Left renal pelvis (tissue), 4 donors: ENCODE measurements at places on chromosomes 12 and 14. TPM values are rescaled to one million over a fixed set of nuclear protein-coding genes. Genes with fewer than 3 reads are reported as not detected.

Gene SLC15A5
- not detected for polyA plus RNA-seq

Gene ADAMTS20
- polyA plus RNA-seq: 0.73 TPM

Gene REP15
- 3.6 TPM for polyA plus RNA-seq

Gene KRT79
- polyA plus RNA-seq: not detected

Gene GDF11
- 24.6 TPM for polyA plus RNA-seq

Gene GYS2
- 0.10 TPM for polyA plus RNA-seq

Gene GDF3
- polyA plus RNA-seq: 0.96 TPM

Gene MYH6
- 0.17 TPM for polyA plus RNA-seq

Gene KRT6B
- not detected for polyA plus RNA-seq

Gene OR6C76
- not detected for polyA plus RNA-seq

Gene NR1H4
- 0.82 TPM for polyA plus RNA-seq

Gene C12orf50
- 0.30 TPM for polyA plus RNA-seq

DNA sequence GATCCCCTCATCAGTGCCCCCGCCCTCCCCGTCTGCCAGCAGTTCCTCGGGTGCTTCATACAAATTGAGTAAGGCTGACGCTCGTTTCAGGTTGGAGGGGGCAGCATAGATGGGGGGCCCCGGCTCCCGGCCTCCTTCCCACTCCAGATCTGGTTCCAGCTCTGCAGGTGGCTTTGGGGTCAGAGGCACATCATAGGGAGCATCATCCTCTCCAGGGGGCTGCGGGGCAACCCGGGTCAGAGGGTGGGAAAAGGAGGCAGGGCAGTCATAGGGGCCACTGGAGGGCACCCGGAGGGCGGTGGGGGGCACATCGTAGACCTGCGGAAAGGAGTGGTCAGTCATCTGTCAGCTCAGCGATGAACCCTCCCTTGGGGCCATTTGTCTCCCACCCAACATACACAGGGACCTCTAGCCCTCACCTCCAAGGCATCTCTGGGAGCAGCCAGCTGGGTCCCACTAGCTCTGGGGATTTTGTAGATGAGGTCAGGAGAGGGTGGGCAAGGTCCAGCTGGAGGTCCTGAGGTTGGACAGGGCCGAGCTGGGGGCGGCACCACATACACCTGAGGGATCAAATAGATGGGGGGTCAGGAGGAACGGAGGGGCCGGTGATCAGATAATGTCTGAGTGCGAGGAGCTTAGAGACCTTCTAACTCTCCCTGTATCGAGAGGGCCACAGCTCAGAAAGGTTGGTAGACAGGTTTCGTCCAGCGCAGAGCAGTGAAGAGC lies 5.1 kb downstream of the EFS start:
- DNase-seq: no peak

DNA sequence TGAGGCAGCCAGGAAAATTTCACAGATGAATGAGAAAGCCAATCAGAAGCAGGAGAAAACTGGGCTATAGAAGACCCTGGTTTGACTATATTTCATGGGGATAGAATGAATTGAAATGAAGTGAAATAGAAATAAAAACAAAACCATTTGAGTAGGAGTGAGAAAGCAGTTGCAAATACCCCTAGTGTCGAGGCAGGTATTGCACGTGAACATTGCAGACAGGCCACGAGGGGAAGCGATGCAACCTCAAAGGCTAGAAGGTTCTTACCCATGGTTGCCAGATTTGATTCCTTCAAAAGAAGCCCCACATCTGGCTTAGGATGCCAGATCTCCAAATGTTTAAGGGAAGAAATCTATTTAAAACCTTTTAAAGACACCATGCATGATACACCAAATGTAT lies 648.9 kb downstream of the VRK1 start:
- no peak for DNase-seq

DNA sequence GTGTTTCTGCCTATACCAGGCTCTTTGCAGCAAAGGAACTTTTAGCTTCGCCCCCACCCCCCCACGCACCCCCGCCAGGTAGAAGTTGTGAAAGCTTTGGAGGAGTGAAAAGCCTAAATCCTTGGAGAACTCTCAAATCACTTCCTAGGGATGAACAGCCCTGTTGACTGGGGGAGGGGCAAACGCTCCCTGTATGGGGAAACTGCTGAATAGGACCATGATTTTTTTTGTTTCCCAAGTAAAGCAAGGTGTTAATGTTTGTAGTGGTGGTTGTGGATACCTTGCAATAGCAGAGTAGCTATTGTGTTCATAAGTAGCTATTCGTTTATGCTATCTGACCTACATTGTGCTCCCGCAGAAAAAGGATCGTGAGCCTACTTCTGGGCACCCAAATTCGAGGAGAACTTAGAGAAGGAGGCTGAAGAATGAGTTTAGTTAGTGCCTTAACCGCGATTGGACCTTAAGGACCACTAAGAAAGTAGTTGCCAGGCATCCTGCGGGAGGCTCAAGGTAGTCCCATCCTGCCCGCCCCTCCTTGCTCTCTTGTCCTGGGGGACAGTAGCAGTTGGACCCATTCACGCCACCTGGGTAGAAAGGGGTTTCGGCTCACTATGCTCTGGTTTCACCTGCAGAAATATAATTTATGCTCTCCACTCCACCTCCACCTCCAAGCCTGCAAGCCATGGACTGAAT lies 901 bp upstream of the NFKBIA start:
- DNase-seq: no peak

GRCh38 chr14:24948261-24948847 lies 101.6 kb downstream of the STXBP6 start:
- no peak for DNase-seq

DNA sequence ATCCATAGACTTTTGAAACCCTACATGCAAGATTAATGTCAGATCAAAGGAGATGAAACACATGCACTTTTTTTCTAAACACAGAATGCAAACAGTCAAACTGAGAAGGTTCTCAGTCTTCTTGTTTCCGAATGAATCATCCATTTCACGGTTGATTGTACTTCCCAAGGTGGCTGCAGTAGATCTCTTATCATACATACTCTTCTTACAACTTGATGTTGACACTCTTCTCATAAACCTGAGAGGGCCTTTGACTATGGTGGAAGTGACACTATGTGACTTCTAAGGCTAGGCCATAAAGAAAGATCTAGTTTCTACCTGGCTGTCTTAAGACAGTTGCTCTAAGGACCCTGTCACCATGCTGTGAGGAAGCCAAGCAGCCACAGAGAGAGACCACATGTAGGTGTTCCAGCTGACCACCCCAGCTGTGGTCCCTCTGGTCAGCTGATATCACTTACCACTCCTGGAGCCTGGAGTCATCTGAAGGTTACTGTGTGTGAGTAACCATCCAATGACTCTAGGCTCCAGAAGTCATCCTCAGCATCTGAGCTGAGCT lies 67.2 kb upstream of the HMGA2 start:
- DNase-seq: no peak

GRCh38 chr12:5008661-5009060 lies 35.0 kb upstream of the KCNA5 start:
- no peak for DNase-seq

- DNase-seq: no peak
These were observed 23.6 kb upstream of the FOS start for GRCh38 chr14:75254901-75255584.

- DNase-seq: no peak
These were observed 138.4 kb downstream of the STXBP6 start for GRCh38 chr14:24911324-24912109.

- DNase-seq: no peak
These were observed 511.4 kb downstream of the PCNX1 start for GRCh38 chr14:71418532-71419245.

GRCh38 chr14:52052288-52052943 lies 16.4 kb downstream of the NID2 start:
- no peak for DNase-seq

- DNase-seq: no peak
These were observed 214.6 kb downstream of the ERC1 start for GRCh38 chr12:1205512-1206060.

DNA sequence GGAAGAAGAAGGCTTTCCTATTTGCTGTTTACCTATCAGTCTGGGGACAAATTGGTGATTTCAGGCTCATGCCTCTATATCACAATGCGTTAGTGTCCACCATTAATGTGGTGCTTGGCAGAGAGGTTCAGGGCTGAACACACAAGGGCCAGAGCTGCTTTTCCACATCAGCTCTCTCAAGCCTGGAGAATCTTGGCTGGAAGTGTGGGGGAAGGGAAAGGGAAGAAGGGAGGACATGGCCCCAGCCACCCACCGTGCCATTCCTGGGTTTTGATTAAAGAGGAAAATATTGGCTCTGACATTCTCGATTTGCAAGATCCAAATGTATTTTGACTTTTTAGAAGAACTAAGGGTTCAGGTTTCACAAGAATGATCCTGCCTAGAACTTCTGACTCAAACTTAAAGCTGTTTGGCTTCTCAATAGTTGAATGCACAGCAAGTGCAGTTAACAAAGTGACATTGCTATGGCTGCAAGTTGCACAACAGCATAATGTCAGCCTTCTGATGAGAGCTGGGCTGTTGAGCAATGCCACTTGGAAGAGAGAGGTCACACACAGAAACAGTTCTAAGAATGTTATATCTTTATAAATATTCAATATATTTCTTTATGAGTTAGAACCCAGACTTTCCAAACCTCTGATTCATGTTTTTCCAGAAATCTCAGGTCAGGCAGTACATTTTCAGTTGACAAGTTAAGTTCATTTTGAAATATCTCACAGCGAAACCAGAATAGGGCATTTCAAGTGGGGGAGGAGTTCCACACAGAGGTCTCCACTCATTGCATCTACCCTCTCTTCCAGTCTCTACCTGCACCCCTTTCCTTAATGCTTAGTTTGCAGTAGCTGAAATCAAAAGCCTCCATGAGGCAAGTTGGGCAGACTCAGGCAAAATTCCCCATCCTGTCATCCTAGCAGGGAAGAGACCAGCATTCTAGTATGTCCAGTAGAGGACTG lies 25.3 kb downstream of the IGF1 start:
- DNase-seq: no peak

DNA sequence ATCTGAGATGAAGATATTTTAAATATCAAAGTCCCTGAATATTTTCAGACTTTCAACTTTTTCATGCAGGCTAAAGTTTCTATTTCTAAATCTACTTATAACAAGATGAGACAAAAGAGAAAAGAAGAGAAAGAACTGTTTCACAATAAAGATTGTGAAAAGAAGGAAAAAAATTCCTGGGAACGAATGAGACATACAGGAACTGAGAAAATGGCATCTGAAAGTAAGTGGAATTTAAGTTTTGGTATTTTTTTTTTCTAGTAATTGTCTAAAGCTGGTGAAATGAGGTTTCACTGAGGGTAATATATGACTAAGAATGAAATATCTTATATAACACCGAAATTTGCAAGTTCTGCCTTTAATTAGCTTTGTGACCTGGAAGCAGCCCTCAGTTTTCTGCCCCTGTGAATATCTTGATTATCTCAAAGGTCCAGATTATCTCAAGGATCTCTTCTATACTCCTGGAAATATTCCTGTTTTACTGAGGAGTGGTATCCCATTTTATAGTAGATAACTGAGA lies 55.7 kb upstream of the PRPF39 start:
- DNase-seq: no peak

- DNase-seq: no peak
These were observed 4.0 kb downstream of the TRIP11 start for GRCh38 chr14:92035890-92036289.

DNA sequence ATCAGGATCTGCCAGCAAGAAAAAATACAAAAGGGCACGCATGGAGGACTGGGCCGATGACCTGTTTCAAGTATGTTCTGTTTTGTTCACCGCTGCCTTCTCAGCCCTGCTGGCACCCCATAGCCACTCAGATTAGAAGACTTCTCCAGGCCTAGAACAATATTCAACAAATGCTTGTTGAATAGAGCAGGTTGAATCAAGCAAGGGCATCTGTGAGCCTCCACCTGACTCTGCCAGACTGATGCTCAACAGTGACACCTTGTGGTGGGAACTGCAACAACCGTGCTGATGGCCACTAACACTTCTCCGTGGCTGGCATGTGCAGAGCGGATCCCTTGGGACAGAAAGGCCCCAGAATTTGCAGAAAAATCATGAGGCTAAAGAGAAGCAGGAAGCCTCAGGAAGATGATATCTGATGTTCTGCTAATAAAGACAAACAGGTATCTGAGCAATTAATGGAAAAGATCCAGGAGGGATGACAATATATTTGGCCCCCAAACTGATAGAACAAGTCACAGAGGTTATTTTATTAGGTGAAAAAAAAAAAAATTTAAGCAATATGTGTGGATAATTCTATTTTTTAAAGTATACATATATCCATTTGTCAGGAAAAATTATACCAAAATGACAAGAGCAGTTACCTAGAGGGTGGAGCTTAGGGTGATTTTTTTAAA lies 114.3 kb downstream of the KSR2 start:
- DNase-seq: no peak

DNA sequence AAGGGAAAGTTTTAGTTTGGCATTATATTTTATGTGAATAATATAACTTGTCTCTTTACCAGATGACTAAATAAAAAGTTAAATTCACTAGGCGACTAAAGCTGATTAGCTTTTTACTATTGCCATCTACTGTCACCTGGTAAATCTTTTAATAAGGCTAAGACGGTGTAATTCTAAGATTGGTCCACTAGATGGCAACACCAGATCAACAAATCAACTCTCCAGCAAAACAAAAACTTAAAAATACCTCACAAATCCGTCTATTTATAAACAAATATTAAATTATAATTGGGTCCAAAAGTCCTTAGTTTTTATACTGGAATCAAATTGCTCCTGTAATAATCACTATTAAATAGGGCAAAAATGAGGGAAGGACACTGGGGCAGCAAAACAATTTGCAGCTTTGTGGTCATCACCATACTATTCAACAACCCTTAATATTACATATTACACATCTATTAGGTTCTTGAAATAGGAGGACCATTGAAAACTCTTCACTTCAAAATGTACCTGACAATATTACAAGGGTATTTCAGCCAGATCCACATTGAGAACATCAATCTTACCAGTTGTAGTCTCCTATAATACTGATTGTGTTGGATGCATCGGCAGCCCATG lies 47.9 kb downstream of the GALC start:
- DNase-seq: peak; percentile 15

DNA sequence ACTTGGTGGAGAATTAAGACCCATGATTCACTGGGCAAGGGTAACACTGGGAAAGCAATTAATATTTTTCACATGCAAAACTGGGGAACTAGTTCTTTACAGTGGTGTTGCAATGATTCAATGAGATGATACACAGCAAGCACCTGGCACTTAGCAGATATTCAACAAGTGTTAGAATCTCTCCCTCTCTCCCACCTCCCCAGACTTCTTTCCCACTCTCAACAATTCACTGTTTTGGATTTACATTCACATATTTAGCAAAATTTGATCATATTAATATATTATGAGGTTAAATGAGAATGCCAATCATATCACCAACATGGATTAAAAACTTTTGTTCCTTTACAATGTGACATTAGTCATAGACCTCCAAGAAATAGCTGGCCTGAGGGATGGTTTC lies 223.1 kb upstream of the GRIP1 start:
- DNase-seq: no peak

DNA sequence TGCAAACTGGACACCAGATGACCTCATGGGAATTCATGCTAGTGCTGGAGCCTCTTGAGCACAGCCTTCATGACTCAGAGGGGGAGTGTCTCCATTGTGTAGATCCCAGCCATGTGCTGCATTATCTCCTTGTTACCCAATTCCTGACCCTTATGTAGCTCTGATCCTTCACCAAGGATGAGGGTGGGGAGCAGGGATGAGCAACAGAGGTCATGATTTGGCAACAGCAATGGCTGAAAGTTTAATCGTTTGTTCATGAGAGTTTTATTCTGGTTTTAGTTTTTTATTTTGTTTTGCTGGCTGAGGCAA lies 9.5 kb upstream of the BDKRB1 start:
- DNase-seq: no peak
